Activated T-cell treated with anti-CD3 and anti-CD28 coated beads, Interleukin-2, amount 50 U/mL, for 72 hours (primary cell): ENCODE measurements at places on chromosomes 1 and 21. TPM values are rescaled to one million over a fixed set of nuclear protein-coding genes. Genes with fewer than 3 reads are reported as not detected.
A peak's percentile ranks its signal among the peaks of the same experiment; 100 is the strongest.

- DNase-seq: no peak
Measured at GRCh38 chr1:45403298-45403697, 63.1 kb upstream of the MUTYH start.

Gene HEYL
- total RNA-seq: 0.32 TPM

Gene SNAPIN
- 31.1 TPM for total RNA-seq

Gene BCAN
- total RNA-seq: 0.10 TPM

- DNase-seq: no peak
Measured at GRCh38 chr1:53669621-53670191, 69.3 kb downstream of the GLIS1 start.

Gene CCDC30
- 3.0 TPM for total RNA-seq

GRCh38 chr1:162901243-162901642 lies 40.3 kb upstream of the CCDC190 start:
- no peak for DNase-seq

- peak; percentile 56 for DNase-seq
Measured at GRCh38 chr21:45109831-45110492, 35.6 kb downstream of the ADARB1 start.

- no peak for DNase-seq
Measured at GRCh38 chr1:40784141-40784770, 669 bp downstream of the KCNQ4 start.

Gene PKP1
- total RNA-seq: not detected

GRCh38 chr1:156935505-156936128 lies 15.2 kb downstream of the LRRC71 start:
- no peak for DNase-seq

Gene CHIA
- total RNA-seq: not detected
